ENCODE measurements at places on chromosomes 4 and X.
A peak's percentile ranks its signal among the peaks of the same experiment; 100 is the strongest.

GRCh38 chr4:33722800-33723516, 2521.4 kb downstream of the ARAP2 start:
- DNase-seq, result no peak

GRCh38 chr4:99634742-99635360, 22.8 kb downstream of the C4orf54 start:
- no peak for DNase-seq

DNA sequence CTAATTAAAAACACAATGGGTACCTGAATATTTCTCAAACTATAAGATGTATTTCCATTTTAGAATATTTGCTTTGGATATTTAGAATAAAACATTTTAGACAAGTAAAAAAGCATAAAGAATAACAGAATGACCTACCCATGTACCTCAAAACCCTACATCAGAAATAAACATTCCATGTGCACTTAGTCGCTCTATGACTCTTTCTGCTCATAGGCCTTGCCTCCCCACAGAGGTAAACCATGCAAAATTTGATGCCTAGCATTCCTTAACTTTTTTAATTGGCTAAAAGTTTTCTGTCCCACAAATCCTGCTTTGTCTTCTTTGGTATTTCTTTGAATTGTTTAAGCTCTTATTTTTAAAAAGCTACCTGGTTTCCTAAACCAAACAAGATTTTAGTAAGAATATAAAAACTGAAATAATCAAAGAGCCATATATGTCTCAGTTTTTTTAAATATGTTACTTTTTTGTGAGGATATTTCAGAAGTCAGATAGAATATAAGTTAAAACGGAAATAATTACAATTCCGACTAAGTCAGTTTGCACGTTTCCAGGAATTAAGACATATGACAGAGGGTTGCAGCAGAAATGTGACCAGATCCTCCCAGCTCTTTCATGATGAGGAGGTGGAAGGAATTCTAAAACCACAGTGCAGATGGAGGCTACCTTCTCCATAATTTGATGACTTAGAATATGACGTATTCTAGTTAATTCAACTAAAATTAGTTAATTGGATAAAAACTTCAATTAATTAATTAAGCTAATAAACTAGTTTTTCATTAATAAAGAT, 102.5 kb downstream of the FIP1L1 start:
- DNase-seq, result no peak

DNA sequence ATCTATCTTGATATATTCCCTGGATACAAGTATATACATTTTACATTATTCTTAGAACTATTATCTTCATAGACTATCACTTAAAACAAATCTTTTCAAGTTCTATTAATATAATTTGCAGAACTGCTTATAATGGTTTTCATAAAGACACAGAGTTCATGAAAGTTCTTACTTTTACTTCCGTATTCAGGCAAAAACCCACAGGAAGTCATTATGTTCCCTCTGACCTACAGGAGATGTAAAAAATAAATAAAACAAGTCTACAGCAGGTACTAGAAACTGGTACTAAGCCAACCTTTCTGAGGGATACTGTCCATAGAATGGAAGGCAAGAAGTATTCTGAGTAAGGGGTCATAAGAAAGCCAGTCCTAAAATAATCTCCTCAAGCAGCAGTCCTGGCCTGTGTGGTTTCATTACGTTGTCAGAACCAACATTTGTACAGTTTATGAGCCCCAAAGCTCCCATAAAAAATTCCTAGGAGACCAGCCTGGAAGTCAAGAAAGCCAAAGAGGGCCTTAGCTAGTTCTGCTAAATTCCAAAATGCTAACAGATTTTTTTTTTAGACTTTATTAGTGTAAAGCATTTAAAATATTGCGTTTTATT, 68.6 kb downstream of the CAMK2D start:
- no peak for DNase-seq

DNA sequence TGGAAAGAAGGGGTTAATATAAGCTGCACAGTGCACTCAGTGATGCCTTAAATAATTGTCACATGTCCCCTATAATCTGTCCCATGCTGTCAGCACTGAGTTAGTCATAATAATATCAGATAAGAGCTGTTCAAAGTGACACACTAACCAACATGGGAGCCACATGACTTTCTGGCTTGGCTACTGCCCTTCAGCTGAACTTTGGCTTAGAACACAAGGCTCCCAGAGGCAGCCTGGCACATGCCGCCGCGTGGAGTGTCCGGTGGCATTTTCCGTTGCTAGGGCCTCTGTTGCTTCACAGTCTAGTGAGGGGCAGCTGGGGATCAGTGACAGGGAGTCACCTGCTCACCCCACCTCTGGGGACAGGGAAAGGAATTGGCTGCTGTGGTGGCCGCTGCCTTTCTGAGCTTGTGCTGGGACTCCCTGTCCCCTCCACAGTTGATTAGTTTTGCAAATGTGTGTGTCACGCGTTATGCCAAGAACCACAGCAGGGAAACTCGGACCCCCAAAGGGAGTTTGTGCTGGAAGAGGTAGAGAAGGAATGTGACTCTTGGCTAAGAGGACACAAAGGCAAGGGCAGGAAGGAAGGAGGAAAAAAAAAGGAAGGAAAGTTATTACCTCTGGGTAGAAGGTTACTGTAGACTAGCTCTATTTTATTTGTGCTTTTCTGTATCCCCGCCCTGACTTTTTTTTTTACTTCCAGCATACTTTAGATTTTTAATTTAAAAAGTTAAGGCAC, 41.1 kb upstream of the PPARGC1A start:
- no peak for DNase-seq

- DNase-seq, result no peak
Observed at GRCh38 chr4:114277690-114278089, 298.2 kb upstream of the ARSJ start.

DNA sequence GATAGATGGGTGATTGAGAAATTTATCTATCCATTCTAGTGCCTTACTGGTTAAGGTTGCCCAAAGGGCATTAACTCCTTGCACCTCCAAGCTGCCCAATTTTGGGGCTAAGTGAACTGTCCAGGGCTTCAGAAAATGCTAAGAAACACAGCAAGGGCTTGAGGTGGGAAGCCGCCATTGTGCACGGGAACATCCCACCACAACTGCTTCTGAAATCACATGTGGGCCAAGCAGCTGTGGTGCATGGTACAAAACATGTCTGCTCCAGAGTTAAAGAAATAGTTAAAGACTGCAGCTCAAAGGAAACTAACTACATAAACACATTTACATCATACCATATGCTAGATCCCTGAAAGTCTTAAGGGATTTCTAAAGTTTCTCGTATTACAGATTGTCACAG, 144.3 kb upstream of the NDST3 start:
- DNase-seq, result no peak

GRCh38 chr4:128468123-128468989, 180.7 kb upstream of the PGRMC2 start:
- peak; percentile 5 for DNase-seq

DNA sequence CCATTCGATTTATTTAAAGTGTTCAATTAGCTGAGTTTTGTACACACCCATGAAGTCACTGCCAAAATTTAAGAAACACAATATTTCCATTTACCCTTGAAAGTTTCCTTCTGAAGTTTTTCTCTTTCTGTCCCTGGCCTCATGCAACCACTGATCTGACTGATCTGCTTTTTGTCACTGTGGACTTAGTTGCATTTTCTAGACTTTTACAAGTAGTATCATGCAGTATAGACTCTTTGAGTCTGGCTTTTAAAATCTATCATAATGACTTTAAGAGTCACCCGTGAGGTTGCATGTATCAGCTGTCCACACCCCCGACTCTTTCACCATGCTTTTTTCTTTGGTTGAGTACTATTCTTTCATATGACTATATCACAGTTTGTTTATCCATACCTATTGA, 29.0 kb upstream of the PDLIM3 start:
- DNase-seq, result no peak

- DNase-seq, result no peak
Observed at GRCh38 chr4:184460499-184461285, 13.7 kb downstream of the IRF2 start.

GRCh38 chr4:4923201-4923600, 63.7 kb downstream of the MSX1 start:
- no peak for DNase-seq

GRCh38 chrX:148416931-148417330, 83.5 kb upstream of the AFF2 start:
- no peak for DNase-seq

DNA sequence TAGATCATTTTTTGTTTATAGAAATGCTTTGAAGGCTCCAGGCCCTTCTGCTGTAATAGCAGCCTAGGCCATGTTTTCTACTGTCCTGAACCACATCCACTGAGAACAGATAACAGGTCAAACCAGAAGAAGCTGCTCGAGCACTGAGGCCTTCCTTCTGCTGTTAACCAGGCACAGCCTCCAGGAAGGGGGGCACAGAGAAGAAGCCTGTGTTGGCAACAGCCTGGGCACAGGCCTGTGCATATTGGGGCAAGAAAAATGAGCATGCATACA, 37.4 kb upstream of the PDK3 start:
- no peak for DNase-seq

DNA sequence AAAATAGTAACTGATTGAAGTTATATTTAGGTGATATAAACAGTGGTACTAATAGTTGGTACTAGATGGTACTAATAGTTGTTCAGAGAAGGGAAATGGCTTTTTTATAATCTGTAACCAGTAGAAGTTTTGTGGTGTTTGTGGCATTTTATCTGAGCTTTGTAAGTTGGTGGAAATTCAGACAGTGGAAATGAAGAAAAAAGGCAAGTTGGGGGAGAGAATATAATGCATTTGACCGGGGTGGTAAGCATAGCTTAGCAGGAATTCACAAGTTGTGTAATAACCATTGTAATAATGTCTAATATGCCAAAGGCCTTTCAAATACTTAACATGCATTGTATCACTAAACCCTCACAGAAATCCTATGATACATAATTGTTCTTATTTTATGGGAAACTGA, 36.3 kb downstream of the DTHD1 start:
- no peak for DNase-seq

GRCh38 chr4:54539500-54540029, 118.2 kb upstream of the KIT start:
- DNase-seq, result peak; percentile 82

DNA sequence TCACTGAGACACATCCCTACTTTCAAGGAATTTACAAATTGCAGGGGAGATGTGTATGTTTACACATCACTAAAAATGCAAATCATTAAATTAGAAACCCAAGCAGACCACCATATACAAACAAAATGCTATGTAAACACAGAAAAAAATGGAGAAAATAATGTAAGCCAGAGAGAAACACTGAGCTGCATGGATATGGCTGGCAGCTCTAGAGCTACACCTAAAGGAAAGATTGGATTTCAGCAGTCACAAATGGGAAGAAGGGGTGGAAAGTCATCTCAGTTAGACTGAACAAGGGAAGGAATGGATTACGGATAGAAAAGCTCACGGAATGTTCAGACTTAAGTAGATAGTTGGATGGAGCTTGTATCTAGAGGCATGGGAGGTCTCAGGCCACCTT, 186.3 kb downstream of the MOSPD2 start:
- no peak for DNase-seq

GRCh38 chrX:116290359-116290758, 119.8 kb downstream of the AGTR2 start:
- no peak for DNase-seq

DNA sequence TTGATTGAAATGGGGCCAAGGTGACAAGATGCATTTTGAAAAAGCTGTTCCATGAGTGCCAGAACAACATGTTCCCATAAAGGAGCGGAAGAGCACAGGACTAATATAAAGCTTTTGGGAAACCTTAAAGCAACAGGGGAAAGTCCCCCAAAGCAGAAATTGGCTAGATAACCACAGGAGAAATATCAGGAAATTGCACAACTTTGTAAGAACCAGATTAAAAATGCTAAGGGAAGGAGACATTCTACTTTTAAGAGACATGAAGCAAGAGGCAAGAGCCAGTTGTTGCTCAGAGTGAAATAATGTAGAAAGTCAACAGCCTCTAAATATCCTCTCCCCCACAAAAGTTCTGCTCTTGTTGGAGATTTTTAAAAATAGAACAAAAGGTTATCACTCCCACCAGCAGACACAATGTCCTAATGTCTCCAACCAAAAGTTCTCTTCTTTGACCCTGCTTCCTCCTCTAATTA, 85.2 kb upstream of the LNX1 start:
- no peak for DNase-seq

DNA sequence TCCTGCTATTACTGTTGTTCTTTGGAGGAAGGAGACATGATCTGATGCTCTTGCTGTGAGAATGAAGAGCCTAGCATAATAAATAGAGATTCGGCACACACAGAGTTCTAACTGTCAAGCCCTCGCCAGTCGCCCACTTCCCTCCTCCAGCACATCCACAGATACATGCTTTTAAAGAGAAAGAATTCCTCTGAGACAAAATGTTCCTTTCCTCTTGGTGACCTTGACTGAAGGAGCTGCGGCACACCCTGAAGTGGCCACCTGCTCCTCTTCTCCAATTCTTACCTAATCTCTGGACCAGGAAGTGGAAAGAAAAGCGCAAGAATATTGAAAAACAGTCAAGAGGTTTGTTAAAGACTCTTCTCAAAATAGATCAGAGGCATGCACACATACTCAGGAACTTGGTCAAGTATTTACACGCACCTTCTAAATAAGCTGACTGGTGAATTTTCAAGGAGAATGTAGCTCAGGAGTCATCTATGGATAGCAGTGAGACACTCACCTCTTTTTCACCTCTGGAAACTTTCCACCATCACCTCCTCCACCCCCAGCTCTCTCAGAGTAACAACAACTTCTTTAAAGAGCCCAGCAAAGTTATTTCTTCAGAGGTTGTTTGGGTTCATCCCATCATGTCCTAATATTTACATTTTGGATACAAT, 95.4 kb downstream of the PARM1 start:
- no peak for DNase-seq

DNA sequence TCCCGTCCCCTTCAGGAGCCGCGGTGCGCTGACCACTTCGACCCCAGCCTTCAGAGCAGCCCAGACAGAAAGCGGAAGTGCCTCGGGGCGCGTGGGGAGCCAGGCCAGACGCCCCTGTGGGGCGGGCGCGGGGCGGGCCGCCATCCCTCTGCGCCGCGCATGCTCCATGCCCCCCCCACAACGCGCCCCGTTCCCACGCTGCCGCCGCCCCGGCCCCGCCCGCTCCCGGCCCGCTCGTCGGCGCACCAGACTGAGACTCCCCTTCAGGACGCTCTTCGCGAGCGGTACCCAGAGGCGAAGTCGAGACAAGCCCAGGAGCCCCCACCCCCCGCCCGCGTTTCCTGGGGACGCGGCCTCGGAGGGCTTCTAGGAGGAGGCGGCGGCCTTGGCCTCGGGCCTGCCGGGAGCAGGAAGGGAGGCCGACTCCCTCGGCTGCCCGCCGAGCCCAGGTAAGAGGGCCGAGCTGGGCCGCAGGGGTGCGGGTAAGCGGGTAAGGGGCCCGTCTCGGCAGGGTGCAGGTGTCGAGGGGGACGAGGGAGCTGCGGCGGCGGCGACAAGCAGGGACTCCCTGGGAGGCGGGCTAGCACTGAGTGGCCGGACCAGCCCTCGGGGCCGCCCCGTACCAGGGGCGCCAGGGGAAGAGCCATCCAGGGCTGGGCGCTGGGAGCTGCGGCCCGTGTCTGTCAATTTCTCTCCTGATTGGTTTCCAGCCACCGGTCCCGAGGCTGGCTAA, at the start of gene ZFP92:
Gene ZFP92 (plus strand): TSS at position 218 of the 733 bp plus-strand sequence. CDS start 6,851 bp downstream, outside the sequence.
- no peak for DNase-seq

- DNase-seq, result no peak
Observed at GRCh38 chr4:110540982-110541451, 65.1 kb downstream of the ENPEP start.

Data from SHP77 (cell line).